ENCODE measurements at places on chromosomes 5 and 9.

- no peak for DNase-seq
Measured at GRCh38 chr5:158284242-158284641, 425.3 kb upstream of the CLINT1 start.

DNA sequence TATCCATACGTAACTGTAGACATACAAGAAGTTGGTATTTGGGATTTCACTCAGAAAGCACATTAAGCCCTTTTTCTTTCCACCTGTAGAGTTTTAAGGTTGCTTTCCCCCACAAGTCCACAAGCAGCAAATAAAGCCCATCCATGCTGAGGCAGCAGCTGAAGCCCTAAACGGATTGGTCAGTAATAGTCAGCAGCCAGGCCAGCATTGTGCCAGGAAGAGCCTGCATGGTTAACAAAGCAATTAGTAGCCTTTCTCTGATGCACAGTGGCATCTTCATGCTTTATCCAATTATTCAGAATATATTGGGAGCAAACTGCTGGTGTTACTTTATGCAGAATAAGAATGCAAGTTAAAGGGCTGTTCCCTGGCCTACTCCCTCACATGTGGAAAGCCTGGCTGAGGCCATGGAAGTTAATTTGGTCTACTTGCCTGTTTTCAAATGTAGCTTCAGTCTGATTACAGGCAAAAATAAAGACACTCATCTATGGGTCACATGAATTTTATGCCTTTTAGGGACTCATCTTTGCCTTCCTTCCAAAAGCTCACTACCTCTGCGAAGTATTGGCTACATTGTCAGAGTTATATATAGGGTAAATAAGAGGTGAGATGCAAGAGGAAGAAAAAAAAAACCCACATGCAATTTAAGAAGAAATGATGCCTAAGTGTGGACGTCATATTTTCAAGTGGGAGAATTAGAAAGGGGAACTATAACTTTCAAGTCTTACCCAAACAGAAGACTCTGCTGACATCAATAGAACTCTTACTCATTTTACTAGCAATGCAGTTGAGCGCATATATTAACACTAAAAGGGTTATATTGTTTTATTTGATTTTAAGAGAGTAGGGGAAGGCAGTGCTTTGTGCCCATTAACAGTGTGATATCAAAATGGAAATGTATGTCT is 15.9 kb downstream of the EBF1 start:
- DNase-seq, result no peak

GRCh38 chr5:133675376-133676154 is 63.2 kb upstream of the FSTL4 start:
- DNase-seq, result no peak

- DNase-seq, result peak; percentile 62
Measured at GRCh38 chr5:68424799-68425537, 209.4 kb downstream of the PIK3R1 start.

DNA sequence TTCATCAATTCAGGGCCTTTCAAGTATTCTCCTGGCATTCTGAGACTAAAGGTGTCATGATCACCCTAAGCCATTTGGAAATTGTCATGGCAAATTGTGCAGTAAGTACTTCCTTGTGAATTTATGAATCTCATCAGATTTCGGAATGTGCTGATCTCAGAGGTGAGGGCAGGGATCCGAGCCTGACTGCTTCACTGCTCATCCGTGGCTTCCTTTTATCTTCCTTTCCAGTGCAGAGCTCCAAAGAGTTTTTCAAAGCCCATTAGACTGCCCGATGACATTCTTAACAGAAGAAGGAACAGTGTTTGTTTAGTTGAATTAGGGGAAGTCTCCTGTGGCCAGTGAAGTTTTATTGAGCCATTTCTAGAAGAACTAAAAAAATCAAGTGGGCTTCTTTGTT is 182.8 kb upstream of the GDNF start:
- no peak for DNase-seq

DNA sequence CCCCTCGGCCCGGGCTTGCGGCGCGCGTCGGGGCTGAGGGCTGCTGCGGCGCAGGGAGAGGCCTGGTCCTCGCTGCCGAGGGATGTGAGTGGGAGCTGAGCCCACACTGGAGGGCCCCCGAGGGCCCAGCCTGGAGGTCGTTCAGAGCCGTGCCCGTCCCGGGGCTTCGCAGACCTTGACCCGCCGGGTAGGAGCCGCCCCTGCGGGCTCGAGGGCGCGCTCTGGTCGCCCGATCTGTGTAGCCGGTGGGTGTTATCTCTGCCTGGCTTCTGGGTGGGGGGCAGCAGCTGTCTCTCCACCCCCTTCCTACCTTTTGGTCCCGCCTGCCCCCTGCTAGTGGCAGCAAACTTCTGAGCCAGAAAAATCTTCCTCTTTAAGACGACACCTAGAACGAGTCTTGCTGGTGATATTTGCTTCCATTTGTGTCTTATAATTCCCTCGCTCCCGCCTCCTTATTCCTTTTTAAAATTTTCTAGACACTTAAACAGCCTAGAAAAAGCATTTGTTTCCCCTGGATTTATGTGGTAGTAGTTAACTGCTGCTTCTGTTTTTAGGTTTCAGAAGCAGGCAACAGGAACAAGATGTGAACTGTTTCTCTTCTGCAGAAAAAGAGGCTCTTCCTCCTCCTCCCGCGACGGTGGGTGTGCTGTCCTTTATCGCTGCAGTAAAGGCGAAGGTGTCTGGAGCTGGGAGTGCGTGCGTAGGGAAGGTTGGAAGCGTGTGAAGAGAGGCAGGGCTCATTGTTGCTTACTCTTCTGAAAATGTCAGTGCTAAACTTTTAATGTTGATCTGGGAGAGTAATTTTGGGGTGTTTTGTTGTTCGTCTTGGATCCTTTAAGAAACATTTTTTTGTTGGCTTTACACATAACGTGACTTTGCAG is 554 bp downstream of the JAK2 start:
- peak; percentile 18 for DNase-seq

DNA sequence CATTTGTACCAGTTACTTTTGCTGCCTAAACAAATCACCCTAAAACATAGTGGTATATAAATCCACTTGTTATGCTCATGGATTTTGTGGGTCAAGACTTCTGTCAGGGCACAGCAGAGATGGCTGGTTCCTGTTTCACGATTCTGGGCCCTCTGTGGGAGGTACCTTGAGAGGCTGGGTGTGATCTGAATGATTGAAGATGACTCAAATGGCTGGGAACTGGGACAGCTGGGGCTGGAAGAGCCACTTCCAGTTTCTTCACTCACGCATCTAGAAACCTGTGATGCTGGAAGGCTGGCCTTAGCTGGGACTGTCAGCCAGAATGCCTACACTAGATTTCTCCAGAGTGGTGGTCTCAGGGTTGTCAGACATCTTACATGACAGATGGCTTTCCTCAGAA is 88.1 kb downstream of the KIF4B start:
- DNase-seq, result no peak

GRCh38 chr5:94793816-94794198 is 175.3 kb downstream of the SLF1 start:
- peak; percentile 43 for DNase-seq

DNA sequence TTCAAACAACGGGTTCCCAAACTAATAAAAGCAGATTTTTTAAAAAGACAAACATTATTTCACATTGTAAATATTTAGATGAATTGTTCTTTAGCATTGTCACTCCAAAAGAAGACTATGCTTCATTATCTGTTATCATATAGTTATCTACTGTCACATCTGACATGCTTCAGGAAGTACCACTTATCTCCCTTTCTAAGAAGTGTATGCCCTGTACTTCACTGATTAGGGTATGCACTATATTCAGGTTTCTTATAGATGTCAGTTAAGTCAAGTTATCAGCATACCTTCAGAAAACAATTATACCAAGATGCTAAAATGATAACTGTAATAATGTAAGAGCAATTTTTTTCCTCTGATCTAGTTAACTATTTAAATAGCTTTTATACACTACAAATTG is 40.4 kb downstream of the LMBRD2 start:
- DNase-seq, result no peak

DNA sequence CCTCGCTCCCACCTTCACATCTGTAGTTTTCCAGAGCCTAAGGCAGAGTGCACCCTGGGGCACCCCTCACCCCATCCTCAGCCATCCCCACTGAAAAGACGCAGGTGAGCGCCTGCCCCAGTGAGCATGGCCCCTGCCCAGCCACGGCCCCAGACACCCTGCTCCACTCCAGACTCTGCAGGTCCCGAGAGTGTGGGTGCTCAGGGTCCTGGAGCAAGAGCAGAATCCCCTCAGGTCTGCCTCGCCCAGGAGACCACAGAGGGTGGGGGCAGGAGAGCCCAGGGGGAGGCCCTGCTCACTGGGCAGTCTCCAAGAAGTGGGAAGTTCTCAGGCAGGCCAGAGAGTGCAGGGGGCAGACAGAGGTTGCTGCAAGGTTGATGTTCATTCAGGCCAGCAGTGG is 158.6 kb upstream of the PPP1R26 start:
- DNase-seq, result no peak

DNA sequence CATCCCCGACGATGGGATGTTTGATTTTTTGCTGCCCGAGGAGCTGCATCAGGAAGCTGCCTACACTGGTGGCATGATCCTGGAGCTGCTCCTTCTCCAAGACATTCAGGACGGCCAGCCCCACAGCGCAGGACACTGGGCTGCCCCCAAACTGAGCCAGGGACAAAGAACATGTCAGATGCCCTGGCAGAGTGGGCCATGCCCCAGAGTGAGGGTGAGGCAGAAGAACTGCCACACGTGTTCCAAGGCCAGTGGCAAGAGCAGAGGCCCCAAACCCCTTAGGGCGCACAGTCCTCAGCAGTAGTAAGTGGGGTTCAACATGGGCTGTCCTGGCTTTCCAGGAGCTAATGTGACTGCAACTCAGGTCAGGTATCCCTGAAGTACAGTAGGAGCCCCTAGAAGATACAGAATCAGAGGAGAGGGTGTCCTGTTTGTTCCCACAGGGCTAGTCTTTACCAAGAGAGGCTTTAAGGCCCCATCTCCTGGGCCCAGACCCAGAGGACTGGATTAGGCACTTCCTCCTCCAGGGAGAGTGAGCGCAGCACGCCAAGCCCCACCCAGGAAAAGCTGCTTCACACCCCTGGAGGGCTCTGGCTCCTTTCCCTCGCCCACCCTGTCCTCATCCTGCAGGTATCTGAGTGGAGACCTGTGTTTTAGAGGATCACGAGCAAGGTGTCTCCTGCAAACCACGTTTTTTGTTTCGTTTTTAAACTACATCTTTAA is 11.1 kb downstream of the HNRNPAB start:
- no peak for DNase-seq

GRCh38 chr9:129834489-129835127 is 467 bp downstream of the C9orf78 start:
- DNase-seq, result no peak

GRCh38 chr9:7592321-7593316 is 207.0 kb downstream of the DMAC1 start:
- DNase-seq, result peak; percentile 28

GRCh38 chr9:33288828-33289483 is 1.4 kb upstream of the NFX1 start:
- DNase-seq, result no peak

- no peak for DNase-seq
Measured at GRCh38 chr9:87294126-87294525, 203.5 kb upstream of the DAPK1 start.

DNA sequence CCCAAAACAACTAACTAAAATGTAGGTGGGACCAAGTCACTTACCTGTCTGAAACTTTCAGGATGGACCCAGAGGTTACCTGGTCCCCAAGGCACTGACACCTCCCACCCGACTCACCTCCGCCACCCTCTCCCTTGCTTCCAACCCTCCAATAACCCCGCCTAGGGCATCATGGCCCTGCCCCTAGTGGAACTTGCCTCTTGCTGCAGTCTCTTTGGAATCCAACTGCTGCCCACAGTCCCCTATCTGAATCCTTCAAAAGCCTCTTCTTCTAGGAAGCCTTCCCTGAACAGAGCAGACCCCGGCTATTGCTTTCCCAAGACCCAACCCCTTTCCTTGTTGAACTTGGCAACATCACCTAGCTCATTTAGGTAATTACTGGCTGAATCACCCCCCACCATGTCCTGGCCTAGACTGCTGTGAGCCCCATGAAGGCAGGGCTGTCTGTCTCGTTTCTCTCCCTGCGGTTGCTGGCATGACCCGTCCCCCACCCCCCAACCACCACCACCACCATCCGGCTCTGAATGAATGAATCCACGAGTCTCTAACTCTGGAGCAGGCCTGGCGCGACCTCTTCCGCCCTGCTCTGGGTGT is 9.4 kb downstream of the CRB2 start:
- no peak for DNase-seq

- no peak for DNase-seq
Measured at GRCh38 chr5:128636361-128636760, 98.3 kb upstream of the FBN2 start.

- no peak for DNase-seq
Measured at GRCh38 chr5:14813747-14814146, 57.8 kb downstream of the ANKH start.

GRCh38 chr5:87405472-87406155 is 7.1 kb downstream of the CCNH start:
- no peak for DNase-seq

DNA sequence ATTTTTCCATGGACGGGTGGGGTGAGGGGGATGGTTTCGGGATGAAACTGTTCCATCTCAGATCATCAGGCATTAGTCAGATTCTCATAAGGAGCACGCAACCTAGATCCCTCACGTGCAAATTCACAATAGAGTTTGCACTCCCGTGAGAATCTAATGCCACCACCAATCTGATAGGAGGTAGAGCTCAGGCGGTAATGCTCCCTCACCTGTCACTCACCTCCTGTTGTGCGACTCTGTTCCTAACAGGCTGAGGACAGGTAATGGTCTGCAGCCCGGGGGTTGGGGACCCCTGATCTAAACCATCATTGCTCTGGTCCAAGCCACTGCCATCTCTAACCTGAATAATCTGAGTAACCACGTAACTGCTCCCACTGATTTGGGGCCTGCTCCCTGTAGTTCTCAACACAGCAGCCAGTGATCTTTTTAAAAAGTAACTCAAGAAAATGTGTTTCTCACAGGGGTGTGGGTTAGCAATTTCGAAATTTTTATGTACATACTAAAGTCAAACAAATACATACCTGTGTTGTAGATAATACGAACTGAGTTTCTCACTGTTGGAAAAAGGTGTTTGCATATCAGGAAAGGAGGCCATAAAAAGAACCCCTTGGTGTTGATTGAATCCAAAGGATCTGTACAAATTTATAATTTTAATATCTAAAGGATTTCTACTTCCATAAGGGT is 11.2 kb upstream of the IL13 start:
- DNase-seq, result no peak

- DNase-seq, result no peak
Measured at GRCh38 chr5:155699385-155699784, 627.6 kb upstream of the SGCD start.

DNA sequence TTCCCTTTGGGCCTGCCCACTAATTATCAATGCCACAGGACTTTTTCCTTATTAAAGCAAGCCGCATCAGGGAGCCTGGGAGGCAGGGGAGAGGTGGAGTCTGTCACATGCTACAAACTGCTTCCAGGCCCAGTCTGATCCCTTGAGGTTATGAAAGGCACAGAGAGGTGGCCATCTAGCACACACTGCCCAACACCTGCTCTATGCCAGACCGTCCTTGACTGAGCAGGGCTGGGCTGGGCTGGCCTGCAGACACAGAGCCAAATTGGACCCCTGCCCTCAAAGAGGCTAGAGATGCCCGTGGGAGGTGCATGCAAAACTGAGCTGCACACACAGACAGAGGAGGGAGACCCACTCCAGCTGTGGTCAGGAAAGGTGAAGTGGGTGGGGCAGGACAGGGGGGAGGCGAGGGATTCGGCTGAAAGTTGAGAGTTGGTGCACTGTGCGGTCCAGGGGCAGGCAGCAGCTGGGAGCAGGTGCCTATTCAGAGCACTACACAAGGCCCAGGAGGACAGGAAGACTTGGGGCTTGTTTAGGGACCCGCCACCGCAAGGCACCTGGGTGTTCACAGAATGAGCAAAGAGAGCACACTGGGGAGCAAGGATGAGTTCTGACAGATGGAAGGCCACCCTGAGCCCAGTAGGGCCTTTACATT is 36.4 kb upstream of the TCF7 start:
- no peak for DNase-seq

- DNase-seq, result peak; percentile 97
Measured at GRCh38 chr9:127555840-127556820, 55.9 kb upstream of the STXBP1 start.

Measured in fibroblast of skin of abdomen (primary cell).